ENCODE measurements at places on chromosomes 3 and 15. TPM values are rescaled to one million over a fixed set of nuclear protein-coding genes. Genes with fewer than 3 reads are reported as not detected.

DNA sequence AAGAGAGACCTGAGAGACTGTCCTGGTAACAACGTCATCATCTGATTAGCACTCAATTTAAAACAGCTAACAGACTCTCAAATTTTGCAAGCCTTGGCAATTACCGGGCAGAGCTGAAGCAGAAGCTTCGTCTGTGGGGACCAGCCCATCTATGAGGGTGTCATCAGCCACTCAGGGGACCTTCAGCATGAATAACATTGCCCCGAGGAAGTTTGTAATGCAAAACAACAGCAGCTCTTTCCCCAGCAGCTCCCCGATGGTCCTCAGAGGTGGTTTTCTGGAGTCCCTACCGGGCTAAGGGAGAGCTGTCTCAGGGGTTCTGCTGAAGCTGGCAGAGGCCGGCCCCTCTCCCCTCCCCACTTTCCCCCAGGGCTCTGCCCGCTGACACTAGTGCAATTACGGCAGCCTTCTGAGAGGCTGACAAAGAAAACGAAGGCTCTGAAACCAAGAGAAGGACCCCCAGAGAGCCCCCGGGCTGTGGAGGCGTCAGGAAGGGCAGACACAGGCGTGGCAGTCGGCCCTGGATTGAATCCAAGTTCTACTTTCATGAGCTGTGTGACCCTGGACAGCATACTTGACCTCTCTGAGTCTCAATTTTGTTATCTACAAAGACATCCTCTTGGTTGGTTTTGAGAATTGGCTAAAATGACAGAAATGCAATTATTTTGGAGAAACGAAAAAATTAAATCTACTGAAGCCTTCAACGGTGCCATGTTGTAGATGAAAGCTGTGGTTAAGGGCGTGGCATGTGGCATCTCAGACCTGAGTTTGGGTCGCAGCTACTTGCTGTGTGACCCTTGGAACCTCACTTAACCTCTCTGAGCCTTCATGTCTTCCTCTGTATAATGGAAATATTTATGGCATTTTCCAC lies 102.1 kb upstream of the TLE3 start:
- no peak overlapping the region for H3K4me3 ChIP-seq
- no peak overlapping the region for H3K27ac ChIP-seq
- no peaks in the 10 kb centered on the region for H3K36me3 ChIP-seq
- DNase-seq = no peak

DNA sequence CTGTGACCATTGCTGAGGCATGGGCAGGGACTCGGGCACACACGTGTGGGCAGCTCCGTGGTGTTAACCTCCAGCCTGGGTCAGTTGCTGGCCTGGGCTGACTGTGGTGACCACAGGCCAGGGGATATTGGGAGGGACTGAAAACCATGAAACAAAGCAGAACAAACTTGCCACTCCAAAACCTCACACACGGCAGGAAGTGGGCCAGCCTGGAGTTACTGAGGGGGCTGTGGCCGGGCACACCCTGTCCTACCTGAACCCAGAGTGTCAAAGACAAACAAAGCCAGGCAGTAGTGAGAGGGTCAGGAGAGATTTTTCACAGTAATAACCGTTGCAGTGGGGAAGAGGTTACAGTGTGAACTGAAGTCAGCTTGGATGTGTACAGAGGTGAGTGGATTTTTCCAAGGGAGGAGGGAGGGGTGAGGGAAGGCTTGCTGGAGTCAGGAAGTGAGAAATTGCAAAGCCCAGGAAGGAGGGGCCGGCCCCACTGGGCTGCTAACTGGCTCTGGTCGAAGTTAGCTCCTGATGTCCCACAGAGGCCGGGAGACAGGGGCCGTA lies 40.0 kb upstream of the ATP10A start:
- no peaks in the 10 kb centered on the region for H3K27me3 ChIP-seq
- no peaks in the 10 kb centered on the region for H3K4me1 ChIP-seq
- H3K4me3 ChIP-seq = no peak overlapping the region
- DNase-seq = no peak
- no peak overlapping the region for H3K27ac ChIP-seq
- H3K36me3 ChIP-seq = no peaks in the 10 kb centered on the region

- H3K36me3 ChIP-seq = peaks cover 8% of the 10 kb centered on the region
- peak; percentile 68 for DNase-seq
- H3K27ac ChIP-seq = no peak overlapping the region
- peaks cover 5% of the 10 kb centered on the region for H3K4me1 ChIP-seq
- no peak overlapping the region for H3K4me3 ChIP-seq
Observed at GRCh38 chr3:30996467-30996866, 102.0 kb upstream of the GADL1 start.

DNA sequence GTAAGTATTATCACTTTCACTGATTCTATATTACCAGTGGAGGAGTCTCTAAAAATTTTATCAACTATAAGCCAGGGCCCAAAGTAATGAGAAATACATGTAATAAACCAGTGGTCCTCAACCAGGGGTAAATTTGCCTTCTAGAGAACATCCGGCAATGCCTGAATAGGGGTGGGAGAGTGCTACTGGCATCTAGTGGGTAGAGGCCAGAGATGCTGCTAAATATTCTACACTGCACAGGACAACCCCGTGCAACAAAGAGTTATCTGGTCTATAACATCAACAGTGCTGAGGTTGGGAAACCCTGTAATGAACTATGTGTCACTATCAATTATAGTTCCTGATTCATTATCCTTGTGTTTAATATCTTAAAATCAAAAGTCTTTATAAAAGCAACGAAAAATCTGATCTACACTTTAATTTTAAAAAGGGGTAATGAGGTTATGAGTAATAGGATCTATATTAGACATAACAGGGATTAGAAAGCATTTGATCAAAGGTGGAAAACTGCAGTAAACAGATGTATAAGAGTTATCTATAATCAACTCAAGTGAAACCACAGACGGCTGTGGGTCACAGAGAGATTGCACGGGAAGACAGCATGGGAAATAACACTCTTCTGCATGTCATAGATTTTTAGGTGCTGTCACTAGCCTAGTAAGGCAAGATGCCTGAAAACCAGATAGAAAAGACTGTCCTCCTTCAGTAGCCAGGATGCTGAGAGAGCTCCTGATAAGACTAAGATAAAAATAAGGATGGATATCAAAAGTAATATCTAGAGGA lies 2.0 kb downstream of the LYSMD2 start:
- H3K27me3 ChIP-seq = peaks cover 7% of the 10 kb centered on the region
- H3K4me3 ChIP-seq = no peak overlapping the region
- H3K36me3 ChIP-seq = no peaks in the 10 kb centered on the region
- H3K4me1 ChIP-seq = no peaks in the 10 kb centered on the region
- H3K27ac ChIP-seq = no peak overlapping the region

Gene ACSBG1
- 3.2 TPM for total RNA-seq

Gene CHST13
- 0.99 TPM for total RNA-seq

Gene ECT2
- total RNA-seq = 81.3 TPM

Gene SLC15A2
- total RNA-seq = 2.3 TPM

- no peak for DNase-seq
- H3K4me3 ChIP-seq = no peak overlapping the region
- H3K27ac ChIP-seq = no peak overlapping the region
- H3K4me1 ChIP-seq = peaks cover 9% of the 10 kb centered on the region
- H3K27me3 ChIP-seq = no peaks in the 10 kb centered on the region
Observed at GRCh38 chr3:72538070-72538745, 310.0 kb downstream of the SHQ1 start.

GRCh38 chr3:56878074-56878473 lies 76.3 kb upstream of the ARHGEF3 start:
- H3K27ac ChIP-seq = no peak overlapping the region
- H3K4me1 ChIP-seq = no peaks in the 10 kb centered on the region
- no peak for DNase-seq
- H3K4me3 ChIP-seq = no peak overlapping the region
- no peaks in the 10 kb centered on the region for H3K27me3 ChIP-seq

DNA sequence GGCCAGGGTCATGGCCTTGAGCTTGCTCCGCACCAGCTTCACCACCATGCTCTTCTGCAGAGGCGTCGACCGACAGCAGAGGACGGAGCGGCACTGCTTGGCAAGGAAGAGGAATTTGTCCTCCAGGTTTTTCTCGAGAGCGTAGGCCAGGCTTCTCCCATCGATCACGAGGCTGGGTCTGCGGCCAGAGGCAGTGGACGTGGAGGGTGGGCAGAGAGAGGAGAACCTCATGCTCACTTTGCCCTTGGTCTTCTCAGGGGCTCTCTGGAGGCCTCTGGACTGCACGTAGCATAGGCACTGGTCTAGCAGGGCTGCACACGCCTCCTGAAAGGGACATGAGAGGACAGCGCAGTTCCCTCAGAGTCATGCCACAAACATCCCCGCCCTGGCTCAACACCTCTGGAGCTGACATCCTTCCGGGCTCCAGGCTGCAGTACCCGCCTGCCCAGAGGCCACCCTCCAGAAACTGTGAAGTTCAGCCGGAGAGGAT lies 168.3 kb downstream of the ATP10A start:
- H3K4me1 ChIP-seq = peaks cover 5% of the 10 kb centered on the region
- no peak for DNase-seq
- H3K4me3 ChIP-seq = no peak overlapping the region
- no peaks in the 10 kb centered on the region for H3K27me3 ChIP-seq
- H3K27ac ChIP-seq = no peak overlapping the region

Gene P3H2
- 41.5 TPM for total RNA-seq

DNA sequence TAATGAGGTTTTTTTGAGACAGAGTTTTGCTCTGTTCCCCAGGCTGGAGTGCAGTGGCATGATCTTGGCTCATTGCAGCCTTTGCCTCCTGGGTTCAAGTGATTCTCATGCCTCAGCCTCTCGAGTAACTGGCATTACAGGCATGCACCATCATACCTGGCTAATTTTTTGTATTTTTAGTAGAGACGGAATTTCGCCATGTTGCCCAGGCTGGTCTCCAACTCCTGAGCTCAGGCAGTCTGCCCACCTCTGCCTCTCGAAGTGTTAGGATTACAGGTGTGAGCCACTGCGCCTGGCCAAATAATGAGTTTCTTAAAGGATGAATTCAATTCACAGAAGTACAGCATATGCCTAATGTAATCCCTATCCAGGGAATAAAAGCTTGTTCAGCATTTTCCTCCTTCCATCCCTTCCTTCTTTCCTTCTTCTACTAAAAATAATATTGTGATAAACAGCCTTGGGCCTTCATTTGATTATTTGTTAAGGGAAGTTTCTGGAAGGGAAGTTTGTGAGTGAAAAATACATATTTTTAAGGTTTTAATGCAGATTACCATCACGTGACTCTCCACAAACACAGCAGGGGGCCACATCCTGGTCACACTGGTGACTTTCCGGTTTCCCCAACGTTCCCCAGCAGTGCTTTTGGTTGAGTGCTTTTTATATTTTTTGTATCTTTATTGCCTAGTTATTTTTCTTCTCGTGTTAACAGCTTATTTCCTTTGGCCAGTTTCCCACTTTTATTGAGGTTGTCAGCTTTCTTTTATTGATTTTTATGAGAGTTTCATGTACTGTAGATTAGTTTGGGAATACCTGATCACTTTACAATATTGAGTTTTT lies 116.8 kb downstream of the USP13 start:
- peaks cover 10% of the 10 kb centered on the region for H3K4me1 ChIP-seq
- DNase-seq = no peak
- H3K4me3 ChIP-seq = no peak overlapping the region
- H3K36me3 ChIP-seq = peaks cover 44% of the 10 kb centered on the region

Gene PGBD4
- total RNA-seq = 1.2 TPM

DNA sequence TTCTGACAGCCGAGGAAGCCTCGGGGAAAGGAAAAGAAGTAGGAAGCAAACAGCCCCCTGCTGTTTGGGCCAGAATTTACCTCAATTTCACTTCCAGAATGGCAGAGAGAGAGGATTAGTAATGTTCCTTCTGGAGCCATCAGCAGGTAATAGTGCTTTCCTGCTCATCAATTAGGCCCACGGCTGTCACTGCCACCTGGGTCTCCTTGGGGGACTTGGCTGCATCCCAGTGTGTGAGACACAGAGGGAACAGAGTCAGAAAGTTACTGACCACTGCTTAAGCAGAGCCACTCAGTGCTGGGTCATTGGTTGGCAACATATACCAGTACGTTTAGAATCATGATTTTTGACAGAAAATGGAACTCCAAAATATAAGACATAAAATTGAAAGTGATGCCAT lies 397.0 kb downstream of the EPHA3 start:
- H3K36me3 ChIP-seq = no peaks in the 10 kb centered on the region
- DNase-seq = no peak
- no peak overlapping the region for H3K4me3 ChIP-seq
- H3K4me1 ChIP-seq = no peaks in the 10 kb centered on the region

DNA sequence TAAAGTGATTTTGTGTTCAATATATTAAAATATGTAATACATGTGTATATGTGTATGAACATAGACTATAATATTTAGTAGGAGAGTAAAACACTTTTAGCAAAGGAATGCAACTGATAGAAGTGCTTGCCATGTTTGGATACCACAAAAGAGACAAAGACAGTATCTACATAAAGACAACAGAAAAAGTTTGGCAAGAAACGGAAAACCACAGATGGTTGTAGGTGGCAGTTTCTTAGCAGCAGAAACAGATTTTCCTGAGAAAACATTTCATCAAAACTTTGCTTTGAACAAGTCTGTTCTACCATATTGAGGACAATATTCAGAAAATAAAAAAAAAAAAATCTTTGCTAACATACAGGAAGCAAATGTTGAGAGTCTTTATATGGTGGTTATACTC lies 1560.4 kb upstream of the GBE1 start:
- no peaks in the 10 kb centered on the region for H3K4me1 ChIP-seq
- no peak for DNase-seq
- no peaks in the 10 kb centered on the region for H3K36me3 ChIP-seq
- H3K4me3 ChIP-seq = no peak overlapping the region
- H3K27ac ChIP-seq = no peak overlapping the region

DNA sequence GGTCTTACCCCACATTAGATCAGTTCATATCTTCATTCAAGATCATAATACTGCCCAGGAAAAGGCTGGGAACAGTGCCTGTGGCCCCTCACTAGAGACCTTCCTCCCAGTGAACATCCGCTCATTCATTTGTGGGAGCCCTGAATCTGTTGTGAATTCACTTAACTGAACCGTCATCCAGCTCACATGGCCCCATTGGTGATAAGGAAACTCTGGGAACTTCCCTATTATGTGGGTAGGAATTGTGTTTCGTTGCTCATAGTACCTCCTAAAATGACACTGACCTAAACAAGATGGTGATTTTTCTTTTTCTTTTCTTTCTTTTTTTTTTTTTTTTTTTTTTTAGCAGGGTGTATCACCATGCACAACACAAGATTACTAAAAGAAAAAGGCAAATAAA lies 6.8 kb upstream of the MESP2 start:
- no peaks in the 10 kb centered on the region for H3K36me3 ChIP-seq
- H3K4me1 ChIP-seq = no peaks in the 10 kb centered on the region
- no peak overlapping the region for H3K4me3 ChIP-seq
- H3K27ac ChIP-seq = no peak overlapping the region
- H3K27me3 ChIP-seq = no peaks in the 10 kb centered on the region

Gene GOLGA8J
- not detected for total RNA-seq

DNA sequence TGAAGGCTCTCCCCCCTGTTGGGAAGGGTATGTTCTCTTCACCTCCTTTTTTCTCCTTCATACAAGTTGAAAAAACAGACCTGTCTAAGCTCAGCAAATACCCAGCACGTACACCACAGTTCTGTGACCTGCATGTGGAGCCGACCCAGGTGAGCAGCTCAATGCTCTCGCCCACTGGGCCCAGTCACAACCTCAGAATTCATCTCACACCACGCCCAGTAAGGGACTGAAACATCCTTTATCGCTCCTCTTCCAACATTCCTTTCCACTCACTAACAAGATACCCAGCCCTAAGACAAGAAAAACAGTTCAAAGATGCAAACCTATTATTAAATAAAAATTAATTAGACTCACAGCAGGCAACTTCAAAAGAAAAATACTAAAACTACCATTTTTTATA lies 68.9 kb downstream of the FOXP1 start:
- H3K27ac ChIP-seq = no peak overlapping the region
- no peak for DNase-seq
- no peaks in the 10 kb centered on the region for H3K36me3 ChIP-seq
- H3K4me3 ChIP-seq = no peak overlapping the region
- 0 out of 2 replicates have a peak, but pooled peaks cover 3% of the 10 kb centered on the region for H3K4me1 ChIP-seq
- H3K27me3 ChIP-seq = no peaks in the 10 kb centered on the region
